NCI-H1105 (cell line): ENCODE measurements at places on chromosomes 4 and X.

- no peak for DNase-seq
Measured at GRCh38 chr4:183297675-183298074, 22.4 kb downstream of the CLDN22 start.

DNA sequence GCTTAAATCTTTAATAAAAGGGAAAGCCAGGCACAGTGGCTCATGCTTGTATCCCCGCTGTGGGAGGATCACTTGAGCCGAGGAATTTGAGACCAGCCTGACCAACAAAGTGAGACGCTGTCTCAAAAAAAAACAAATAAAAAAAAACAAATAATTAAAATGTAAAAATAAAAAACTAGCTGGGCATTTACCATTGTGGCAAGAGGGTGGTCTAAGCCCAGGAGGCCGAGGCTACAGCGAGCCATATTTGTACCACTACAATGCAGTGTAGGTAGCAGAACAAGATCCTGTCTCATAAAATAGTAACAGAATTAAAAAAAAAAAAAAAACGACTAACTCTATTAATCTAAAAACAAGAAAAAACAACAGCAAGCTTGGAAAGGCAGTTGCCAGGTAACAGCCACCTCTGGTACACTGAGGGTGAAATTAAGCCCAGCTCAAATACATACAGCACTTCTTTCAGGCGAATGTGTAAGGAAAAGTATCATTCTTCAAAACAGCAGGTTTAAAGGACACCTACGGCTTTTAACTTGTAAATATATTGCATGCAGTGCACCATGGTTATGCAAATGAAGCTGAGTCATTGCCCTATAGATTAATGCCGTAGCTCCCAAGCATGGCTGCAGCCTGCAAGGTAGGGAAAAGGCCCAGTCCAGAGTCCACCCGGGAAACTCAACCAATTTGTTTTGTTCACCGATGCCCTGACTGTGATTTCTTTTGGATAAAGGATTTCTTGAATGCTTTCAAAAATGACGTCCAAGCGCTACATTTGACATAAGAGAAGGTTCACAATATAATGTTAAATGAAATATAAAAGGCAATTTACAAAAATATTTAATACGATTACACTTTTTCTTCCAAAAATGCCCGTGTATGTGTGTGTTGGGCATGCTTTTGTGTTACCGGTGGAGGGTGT, 14.5 kb upstream of the TXLNG start:
- no peak for DNase-seq

DNA sequence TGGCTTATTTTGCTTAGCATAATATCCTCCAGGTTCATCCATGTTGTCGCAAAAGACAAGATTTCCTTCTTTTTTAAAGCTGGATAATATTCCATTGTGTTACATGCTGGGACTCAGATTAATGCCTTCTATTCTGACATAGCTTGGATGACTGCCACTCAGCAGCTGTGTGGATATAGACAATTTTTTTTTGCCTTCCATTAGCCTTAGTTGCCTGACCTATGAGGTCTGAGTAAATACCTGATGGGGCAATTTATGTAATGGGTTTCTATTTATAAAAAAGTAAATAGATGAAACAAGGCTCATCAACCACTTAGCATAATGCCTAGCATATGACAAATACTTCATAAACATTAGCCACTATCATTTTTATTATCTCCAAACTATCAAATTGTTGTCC, 515.4 kb downstream of the ZNF674 start:
- DNase-seq = peak; percentile 80

- DNase-seq = no peak
Measured at GRCh38 chr4:106048250-106048971, 153.1 kb downstream of the NPNT start.

- DNase-seq = no peak
Measured at GRCh38 chr4:185359767-185360446, 35.8 kb downstream of the LRP2BP start.

GRCh38 chr4:151538963-151539362, 130.0 kb downstream of the FHIP1A start:
- no peak for DNase-seq

DNA sequence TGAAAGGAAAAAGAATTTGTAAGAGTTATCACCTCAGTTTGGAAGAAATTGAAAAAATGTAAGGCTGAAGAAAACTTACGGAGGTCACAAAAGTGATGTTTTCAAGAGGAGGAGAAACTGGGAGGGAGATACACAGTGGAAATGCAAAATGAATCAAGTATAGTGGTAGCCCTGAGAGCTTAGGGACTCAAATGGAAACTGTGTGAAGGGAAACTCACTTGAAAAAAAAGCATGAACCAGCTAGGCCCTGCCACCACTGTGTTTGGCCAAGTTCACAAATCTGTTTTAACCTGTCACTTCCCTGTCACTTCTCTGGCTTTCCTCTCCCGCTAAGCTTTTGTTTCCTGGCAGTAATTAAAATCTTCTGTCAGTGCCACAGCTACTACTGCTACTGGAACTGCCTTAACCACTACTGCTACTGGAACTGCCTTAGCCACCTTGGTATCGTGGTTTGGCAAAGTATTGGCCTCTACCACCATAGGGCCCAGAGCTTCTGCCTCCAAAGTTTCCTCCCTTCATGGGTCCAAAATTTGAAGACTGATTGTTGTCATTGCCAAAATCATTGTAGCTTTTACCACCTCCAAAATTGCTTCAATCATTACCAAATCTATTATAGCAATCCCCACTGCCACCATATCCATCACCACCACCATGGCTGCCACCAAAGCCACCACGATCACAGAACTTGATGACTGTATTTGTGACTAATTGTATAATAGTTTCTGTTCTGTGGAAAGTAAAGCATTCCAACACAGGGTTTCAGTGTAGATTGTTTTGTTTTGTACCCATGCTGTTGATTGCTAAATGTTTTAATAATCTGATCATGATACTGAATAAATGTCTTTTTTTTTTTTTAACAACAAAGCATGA, 41.5 kb downstream of the SMARCA5 start:
- DNase-seq = no peak
